Transverse colon (tissue), 4 donors: ENCODE measurements at places on chromosomes 12 and 14.

GRCh38 chr14:34420547-34421150 lies 41.4 kb downstream of the SPTSSA start:
- DNase-seq = no peak

DNA sequence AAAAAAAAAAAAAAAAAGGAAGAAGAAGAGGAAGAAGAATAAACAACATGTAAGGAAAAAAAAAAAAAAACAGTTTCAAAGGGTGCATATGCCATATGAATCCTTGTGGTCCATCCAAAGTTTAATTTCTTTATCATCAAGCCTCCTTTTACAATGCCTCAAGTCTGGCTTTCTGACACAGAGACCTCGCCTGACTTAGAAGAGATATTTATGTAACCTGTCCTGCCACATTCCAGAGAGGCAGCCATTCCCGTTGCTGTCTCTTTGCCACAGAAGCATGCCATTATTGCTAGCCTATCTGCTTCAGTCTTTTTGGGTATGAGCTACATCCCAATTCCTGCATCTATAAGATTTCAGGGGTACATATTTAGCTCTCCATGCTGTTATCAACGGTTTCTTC lies 596.7 kb upstream of the ATP2B1 start:
- no peak for DNase-seq

- no peak for DNase-seq
These were observed 66.1 kb downstream of the DYRK2 start for GRCh38 chr12:67714648-67715047.

DNA sequence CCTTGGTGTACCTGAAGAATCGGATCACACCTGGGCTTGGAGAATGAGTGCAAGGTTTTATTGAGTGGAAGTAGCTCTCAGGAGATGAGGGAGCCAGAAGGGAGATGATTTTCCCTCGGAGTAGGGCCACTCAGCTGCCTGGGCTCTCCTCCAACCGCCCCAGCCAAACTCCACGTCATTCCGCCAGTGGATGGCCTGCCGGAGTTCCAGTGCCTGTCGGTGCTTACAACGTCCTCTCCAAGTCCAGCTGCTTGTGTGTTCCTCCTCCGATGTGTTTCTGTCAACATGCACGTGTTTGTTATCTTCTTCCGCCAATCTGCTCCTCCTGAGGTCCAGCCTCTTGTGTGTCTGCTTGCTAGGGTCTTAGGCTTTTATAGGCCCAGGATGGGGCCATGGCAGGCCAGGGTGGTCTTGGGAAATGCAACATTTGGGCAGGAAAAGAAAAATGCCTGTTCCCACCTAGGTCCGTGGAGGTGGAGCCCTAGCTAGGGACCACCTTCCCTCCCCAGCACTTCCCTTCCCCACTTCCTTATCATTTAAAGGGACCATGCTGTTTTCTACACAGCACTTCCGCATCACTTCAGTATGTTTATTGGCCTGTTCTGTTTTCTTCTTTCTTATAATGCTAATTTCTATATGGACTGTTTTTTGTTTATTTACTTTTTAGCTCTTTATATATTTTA lies 343.2 kb downstream of the PDZRN4 start:
- DNase-seq = peak; percentile 48

DNA sequence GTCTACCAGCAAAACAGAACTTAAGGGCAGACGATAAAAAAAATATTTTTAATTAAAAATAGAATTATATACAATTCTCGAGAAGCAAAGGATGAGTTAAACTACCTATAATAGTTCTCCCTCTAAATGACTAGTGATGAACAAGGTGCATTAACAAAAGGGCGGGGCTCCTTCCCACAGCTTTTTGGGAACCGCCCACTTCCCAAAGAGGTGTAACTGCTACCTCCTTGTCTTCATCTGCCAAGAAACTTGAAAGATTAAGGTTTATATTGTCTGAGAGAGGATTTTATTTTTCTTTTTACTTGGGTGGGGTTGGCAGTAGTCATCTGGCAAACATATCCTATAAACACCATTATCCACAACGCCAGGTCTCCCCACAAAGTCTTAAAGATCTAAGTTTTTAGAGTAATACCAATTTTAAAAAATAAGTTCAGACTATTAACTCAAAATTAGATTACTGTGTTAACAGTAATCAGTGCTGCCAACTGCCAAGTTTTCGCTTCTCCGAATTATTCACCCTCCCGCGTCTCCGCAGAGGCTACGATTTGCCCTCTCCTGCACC lies 938 bp downstream of the RALGAPA1 start:
- DNase-seq = peak; percentile 63

GRCh38 chr12:13452955-13453570 lies 256.5 kb downstream of the EMP1 start:
- no peak for DNase-seq

- peak; percentile 64 for DNase-seq
These were observed 17.8 kb upstream of the CD9 start for GRCh38 chr12:6182279-6182898.

DNA sequence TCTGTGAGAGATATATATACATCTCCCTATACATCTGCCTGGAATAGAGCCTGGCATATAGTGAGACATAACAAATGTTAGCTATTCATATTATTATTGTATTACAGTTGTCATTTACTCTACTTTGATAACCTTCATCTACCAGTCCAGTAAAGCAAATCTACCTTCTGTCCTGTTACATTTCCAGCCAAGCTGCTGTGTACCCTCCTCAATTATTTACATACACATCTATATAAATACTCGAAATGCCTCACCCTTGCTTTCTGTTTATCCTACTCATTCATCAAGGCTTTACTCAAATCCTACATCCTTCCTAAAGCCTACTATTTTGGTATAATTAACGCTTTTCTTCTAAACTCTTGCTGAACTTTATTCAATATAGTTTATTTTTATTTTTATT lies 8.7 kb downstream of the ZBTB1 start:
- no peak for DNase-seq

DNA sequence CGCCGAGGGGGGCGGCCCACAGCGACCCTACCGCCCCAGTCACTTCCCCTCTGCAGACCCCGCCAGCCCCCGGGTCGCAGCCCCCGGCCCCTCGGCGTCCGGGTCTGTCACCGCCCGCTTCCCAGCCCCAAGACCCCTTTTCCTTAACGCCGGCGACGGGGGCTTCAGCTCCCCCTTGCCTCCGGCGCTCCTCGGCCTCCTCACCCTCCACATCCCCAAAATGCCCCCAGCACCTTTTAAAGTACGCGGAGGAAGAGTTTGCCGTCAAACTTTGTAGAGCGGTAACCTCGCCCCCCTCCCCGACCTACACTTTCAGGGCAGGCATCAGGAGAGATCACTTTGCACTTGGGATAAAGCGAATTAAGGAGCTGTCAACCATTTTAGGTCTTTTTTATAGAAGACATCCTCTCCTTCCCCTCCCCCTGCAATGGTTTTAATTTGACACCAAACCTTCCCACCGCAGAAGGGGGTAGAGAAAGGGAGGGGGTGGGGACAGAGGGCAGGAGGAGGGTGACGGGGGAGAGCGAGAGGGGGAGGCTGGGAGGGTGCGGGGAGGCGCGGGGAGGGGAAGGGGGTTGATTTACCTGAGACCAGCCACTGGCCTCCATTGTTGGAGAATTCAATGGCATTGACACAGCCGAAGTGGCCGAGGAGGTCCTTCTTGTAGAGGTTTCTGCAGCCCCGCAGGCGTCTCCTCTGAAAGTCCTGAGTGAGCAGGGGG lies 578 bp downstream of the DCAF5 start:
- DNase-seq = peak; percentile 10

GRCh38 chr14:100067971-100068959 lies 3.0 kb downstream of the EVL start:
- peak; percentile 66 for DNase-seq

GRCh38 chr12:32170437-32170998 lies 63.9 kb downstream of the BICD1 start:
- no peak for DNase-seq

DNA sequence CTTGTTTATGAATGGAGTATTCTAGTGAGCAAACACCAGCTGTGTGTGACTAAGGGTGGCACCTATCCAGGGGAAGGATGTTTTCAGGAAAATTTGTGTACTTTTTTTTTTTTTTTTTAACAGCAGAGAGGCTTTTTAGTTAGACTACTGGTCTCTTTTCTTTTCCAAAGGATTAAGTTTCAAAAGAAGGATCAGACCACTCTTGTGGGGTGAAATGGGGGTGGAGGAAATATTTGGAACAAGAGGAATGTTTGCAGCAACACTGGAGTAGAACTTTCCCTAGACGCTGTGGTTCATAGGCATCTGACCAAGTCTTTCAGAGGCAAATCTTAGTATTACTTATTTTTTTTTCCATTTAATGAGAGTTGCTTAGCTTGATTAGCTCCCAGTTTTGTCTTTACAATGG lies 21.1 kb downstream of the NUBPL start:
- DNase-seq = no peak

DNA sequence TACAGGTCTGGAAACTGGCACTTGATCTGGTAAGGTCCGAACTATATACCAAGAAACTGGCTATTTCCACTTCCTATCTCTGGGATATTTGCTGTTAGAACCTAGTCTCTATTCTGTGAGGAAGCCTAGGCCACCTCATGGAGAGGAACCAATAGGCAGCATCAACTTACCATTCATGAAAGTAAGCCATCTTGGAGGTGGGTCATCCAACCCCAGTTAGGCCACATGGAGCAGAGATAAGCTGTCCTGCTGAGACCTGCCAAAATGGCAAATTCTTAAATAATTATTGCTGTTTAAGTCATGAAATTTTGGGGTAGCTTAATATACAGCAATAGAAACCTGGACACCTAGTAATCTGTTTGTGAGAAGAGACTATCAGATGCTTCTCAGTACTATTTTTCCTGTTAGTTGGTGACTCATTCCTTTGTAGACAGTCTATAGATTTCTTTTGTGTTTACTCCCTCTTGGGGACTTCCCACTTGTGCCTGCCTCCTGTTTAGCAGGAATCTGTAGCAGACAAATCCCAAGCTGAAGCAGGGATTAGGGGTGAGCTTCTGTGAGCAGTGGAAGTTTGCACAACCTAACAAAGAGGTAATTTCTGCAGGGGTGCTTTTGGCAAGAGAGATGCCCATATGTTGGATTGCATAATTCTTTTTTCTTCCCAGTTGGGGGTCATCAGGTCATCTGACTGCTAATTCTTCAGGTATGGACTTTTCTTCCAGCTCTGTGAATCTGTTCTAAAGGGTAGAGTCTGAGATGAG lies 136.8 kb downstream of the IGF1 start:
- no peak for DNase-seq

DNA sequence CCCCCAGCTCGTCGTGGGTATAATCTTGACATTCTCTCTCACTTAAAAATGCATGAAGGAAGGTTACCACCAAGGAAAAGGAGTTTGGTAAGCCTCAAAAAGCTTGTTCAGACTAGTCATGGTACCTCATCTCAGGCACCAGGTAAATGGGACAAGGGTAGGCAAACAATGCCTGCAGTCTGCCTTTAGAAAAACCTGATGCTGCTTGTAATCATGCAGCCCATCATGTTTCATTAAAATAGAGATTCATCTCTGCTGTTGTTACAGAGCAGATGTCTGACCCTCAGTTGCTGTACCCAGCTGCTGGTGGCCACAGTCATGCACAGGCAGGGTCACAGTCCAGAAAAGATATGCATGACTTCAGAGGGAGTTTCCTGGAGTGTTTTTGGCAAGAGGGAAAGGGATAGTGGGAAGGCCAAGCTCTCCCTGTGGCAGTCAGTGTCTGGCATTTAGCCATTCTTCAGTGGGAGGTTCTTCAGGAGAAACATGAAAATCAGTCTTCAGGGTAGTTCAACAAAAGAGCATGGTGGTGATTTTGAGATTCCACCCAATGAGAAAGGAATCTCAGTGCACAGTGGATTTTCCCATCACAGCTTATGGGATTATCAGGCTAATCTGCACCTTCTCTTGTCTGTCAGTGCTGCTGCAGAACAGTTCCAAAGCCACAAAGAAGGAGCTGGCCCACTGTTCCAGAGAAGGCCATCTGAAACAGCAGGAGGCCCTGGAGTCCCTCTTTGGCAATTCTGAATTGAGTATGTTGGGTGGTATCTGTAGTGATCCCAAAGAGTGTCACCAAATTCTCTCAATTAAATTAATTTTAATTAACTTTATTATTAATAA lies 202.7 kb upstream of the FRMD6 start:
- no peak for DNase-seq

- no peak for DNase-seq
These were observed 7.5 kb upstream of the CCDC177 start for GRCh38 chr14:69582212-69582611.

GRCh38 chr12:124305776-124306685 lies 11.1 kb downstream of the RFLNA start:
- no peak for DNase-seq

- DNase-seq = no peak
These were observed 576.2 kb downstream of the BCL11B start for GRCh38 chr14:98695809-98696208.

DNA sequence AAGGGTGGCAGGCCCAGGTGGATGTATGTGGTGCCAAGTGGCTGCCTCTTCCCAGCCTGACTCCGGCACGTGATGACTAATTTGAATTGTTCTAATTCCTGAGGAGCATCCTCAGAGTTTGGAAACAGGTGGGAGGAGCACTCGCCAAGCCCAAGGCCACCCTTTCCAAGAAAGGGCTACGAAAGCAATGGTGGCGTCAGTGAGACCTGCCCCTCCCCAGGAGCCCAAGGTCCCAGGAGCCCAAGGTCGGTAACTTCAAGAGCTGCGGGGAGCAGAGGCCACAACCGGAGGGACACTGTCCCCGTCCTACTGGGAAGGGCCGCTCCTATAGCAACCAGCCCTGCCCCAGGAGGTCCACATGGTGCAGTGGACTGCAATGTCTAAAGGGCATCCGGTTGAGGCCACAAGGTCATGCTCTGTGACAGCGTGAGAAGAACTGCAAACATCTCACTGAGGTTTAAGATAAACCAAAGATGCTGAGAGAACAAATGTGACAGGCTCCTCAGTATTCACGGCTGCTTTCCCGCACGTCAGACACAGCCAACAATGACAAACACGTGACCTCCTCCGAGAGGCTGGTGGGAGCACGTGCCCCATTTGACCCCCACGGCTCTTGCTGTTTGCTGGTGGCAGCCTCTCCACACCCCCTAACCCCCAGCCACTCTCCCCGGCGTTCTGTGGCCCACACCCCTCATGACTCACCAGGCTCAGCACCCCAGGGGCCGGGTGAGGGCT lies 79.6 kb downstream of the ITPK1 start:
- DNase-seq = no peak

GRCh38 chr12:122888232-122888752 lies 7.6 kb downstream of the VPS37B start:
- DNase-seq = peak; percentile 78

GRCh38 chr14:103724116-103724515 lies 8.5 kb downstream of the ZFYVE21 start:
- peak; percentile 35 for DNase-seq

GRCh38 chr12:28089338-28089737 lies 100.9 kb upstream of the CCDC91 start:
- DNase-seq = no peak
